NCI-H460 (cell line): ENCODE measurements at places on chromosomes 5 and 9. TPM values are rescaled to one million over a fixed set of nuclear protein-coding genes. Genes with fewer than 3 reads are reported as not detected.

- DNase-seq, result no peak
These were observed 79.7 kb upstream of the SPDL1 start for GRCh38 chr5:169503886-169504285.

GRCh38 chr5:42970636-42971559 lies 69.2 kb downstream of the ANXA2R start:
- peak; percentile 24 for DNase-seq

DNA sequence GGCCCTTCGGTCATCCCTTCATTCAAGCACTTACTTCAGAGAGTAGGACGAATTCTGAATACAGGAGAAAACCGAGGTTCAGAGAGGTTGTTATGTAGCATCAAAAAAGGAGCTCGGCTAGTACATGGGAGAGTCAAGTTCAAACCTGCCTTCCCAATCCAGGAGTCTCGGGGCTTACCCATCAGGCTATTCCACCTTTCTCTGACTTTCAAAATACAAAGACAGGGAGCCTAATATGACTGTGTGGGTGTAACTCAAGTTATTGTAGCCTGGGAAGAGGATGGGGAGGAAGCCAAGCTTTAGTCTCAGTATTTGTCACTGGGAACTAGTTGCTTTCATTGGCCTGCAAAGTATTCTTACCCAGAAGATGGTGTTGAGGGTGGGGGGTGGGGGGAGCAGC lies 274.8 kb upstream of the PANK3 start:
- DNase-seq, result no peak

GRCh38 chr9:121285835-121286687 lies 18.1 kb downstream of the GSN start:
- peak; percentile 38 for DNase-seq

DNA sequence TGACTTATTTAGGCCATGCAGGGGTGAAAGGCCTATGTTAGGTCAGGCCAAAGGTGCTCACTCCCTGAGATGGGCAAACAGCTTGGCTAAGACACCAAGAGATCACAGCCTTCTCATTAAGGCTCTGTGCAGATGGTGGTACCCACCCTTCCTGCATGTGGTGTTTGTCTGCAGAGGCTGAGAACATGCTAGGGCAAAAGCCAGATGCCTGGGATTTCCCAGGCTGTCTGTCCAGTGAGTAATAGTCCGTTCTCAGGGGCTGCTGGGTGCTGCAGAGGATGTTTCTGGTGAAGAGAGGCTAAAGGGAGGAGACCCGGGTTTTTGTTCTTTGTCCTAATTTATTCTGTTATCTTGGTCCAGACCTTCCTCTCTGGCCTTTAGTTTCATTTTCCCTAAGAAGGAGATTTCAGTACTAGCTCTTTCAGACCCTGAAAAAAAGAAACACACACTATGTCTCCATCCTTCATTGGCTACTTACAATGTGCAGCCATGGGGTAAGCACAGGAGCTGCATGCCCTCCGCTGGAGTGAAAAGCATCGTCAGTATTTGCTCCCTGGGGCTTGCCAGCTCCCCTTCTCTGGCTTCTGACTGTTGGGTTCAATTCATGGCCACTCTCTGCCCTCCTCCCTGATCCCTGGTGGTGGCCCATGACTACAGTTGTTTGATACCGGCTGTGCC lies 23.4 kb upstream of the GLRA1 start:
- no peak for DNase-seq

DNA sequence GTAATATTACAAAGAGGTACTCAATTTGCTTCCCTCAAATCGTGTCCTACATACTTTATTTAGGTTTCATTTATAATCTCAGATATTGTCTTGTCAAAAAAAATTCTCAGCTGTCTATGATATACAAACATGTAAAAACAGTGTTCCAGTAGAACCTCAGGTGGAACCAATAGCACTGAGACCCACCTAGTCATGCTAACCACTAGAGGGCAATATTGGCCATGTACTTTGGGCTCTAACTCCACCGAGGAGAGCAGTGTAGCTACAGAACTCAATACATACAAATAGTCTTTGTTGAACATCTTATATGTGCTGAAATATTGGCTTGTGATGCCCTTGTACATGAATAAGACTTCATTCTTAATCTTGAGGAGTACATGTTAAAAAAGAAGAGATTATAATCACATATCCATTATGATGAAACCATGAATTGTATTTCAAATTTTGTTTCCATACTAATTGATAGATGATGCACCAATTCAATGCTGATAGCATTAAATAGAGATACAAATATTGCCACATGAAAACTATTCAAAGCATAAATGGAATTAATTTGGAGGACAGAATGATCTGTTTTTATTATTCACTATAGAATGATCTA lies 71.2 kb upstream of the CNTLN start:
- DNase-seq, result peak; percentile 53

DNA sequence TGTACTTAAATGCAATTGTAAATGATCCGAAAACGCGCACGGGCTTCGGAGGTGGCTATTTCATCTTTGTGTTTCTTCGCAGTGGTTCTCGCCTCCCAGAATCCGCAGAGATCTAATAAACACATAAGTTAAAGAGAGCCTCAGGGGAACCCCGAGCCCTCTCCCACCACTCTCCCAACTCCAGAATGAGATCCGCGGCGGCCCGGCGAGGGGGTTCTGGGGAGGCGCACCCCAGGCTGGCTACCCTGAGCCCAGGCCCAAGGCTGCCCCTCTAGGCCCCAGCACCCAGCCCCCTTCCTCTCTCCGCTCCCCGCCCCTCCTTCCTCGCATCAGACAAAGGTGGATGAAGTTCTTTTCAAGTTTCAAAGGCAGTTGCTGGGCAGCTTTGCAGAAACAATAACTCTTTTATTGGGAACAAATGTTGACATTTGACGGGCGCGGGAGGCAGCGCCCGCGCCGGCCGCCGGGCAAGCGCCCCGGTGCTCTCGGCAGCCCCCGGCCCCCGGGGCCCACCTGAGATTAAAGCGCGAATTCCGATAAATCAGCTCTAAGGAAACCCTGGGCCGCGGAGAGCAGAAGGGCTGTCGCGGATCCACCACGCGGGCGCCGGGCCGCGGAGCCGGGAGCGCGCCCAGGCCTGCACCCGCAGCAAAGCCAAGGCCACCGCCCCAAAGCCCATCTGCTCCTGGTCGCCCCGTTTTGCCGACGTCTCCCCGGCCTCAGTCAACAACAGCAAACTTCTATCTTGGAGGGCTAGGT lies 8.4 kb downstream of the IRX2 start:
- no peak for DNase-seq

GRCh38 chr9:129860653-129861446 lies 25.6 kb downstream of the USP20 start:
- DNase-seq, result no peak

- DNase-seq, result no peak
These were observed 12.0 kb upstream of the DNAH5 start for GRCh38 chr5:13956471-13956870.

DNA sequence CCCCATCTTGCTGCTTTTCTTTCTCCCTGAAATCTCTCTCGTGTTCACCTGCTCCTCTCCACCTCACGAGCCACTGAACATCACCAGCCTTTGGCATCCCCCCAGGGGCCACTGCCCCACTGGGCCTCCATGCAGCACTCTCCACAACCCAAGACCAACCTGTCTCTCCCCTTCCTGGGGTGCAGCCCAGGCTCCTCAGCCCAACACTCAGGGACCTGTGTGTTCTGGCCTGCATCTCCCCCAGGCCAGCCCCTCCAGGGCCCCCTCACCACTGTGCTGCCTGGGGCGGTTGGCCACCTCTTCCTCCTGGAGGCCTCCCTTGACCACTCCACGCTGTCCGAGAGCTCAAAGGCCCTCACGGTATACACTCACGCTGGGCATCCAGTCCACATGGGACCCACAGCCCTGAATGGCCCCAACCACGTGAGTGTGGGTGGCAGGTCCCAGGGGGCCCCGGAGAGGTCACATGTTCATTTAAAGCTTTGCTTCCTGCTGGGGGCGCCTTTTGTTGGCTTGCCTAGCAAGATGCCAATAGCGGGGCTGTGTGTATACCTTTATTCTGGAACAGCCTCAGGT lies 453 bp upstream of the DOK3 start:
- DNase-seq, result no peak

GRCh38 chr5:161421067-161421466 lies 125.5 kb downstream of the GABRB2 start:
- DNase-seq, result no peak

DNA sequence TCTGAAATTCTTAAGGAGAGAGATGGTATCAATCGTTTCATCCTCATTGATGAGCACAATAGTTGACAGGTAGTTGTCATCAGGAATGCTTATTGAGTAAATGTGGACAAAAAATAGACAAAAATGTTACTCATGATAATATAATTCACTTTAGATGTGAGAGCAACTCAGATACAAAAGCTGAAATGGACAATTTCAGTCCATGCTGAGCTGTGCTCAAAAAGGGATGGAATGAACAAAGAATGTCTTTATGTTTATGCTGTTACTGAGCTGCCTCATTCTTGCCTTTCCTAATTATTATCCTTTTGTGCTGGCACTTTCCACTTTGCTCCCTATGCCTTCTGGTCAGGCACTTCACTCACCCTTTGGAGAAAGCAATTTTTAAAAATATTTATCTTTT lies 49.5 kb downstream of the JAKMIP2 start:
- no peak for DNase-seq

DNA sequence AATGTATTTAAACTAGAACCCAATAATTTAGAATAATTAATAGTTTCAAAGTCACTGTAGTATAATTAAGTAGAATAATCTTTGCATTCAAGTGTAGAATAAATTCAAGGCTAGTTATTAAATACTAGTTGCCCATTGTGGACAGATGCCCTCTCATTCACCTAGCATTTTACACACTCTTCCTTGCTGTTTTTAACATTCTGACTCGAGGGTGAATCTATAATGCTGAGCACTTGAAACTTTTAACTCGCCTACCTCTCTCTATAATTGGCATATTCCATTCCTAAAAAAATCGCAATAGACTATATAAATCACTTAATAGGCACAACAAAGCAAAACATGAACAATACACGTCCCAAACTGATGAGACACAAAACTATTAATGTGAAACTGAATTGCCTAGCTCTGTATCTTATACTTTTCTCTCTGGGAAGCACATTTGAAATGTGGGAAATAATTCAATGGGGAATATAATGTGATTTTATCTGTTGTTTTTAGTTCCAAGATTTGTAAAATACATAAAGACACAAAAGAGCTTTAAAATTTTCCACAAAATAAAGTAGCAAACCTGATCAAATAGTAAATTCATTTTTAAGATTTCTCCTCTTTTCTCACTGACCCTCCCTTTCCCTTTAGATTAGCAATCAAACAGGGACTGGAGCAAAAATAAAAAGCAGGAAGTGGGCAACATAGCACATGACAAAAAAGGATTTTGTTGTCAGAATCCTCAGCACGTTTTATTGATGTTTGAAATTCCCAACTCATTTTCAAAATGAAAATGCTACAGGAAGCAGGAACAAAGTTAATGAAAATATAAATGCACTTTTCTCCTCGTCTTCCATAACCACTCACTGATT lies 295.6 kb downstream of the PDE4D start:
- no peak for DNase-seq

DNA sequence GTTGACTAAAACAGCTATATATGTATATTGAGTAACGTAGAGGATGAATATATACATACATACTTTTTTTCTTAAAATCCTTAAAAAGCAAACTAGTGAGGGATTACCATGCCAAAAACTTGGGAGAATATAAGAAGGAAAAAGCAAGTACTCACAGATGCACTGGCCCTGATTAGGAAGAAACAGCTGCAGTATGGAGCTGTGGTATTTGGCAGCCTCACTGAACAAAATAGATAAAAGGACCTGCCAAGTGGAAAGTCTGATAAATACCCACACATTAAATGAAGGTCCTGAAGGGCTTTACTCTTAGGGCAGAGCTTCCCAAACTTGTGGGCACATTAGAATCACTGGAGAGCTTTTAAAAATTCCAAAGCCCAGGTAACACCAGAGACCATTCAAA lies 80.6 kb downstream of the FEM1C start:
- DNase-seq, result no peak

DNA sequence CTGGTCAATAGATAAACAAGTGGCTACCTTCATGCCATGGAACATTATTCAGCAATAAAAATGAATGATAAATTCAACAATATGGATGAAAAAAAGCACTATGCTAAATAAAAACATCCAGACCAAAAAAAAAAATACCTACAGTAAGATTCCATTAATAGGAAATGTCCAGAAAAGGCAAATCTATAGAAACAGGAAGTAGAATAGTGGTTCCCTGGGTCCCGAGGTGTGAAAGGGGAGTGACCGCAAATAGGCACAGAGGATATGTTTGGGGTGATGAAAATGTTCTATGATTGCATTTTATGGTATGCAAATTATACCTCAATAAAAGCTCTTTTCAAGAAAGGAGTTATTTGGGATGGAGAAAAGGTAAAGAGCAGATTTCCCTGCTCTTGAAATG lies 3.6 kb upstream of the GPR151 start:
- no peak for DNase-seq

GRCh38 chr9:93093127-93093876 lies 2.7 kb upstream of the CARD19 start:
- DNase-seq, result no peak

- DNase-seq, result no peak
These were observed 70.7 kb downstream of the EPB41L4A start for GRCh38 chr5:112348387-112348786.

DNA sequence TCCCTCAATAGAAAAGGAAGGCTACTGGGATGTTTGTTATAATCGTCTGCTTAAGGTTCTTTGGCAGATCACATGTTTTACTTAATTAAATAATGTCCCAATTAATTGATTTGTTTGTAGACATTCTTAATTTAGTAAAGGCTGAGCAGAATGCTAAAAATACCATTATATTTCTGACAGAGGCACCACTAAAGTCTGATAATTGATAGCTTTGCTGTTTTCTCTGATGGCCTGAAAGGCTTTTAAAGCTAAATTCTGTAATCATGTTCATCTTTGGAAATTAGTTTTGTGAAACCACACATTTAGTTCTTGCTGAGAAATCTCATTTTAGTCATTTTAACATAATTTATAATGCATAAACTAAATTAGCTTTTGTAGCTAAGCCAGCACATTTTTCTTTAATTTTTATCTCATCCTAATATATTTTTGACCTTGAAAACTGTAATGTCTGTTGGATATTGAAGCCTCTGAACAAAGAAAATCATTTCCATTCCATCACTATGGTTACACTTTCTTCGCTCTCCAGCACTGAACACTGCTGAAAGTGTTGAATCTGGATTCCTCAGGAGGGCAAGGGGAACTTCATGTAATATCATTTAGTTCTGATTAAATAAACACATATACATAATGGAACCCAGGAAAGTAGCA lies 329.4 kb downstream of the ELAVL2 start:
- no peak for DNase-seq

DNA sequence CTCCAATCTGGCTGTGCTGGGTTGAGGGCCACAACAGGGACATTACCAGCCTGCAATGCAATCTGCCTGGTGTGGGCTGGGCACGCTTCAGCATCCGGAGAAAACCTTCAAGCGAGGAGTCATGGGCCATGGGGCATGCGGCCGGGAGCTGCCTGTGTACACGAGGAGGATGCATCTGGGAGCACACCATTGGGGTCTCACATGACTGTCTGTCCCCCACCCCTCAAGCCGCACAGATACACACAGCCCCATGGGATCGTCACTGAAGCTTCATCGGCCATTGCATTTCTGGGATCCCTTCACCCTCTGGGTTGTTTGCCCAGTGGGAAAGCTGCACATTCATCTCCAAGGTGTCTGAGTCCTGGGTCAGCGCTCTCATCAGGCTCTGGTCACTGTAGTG lies 9.9 kb downstream of the LCN1 start:
- DNase-seq, result no peak

The IL5 gene
- total RNA-seq, result not detected in 2 replicates

The IL33 gene
- not detected in 2 replicates for total RNA-seq

The ZDHHC11 gene
- 6.9 and 8.9 TPM in 2 replicates for total RNA-seq

The GDNF gene
- not detected in 2 replicates for total RNA-seq

The MIER3 gene
- 28.7 and 32.0 TPM in 2 replicates for total RNA-seq

The LRRC19 gene
- not detected in 2 replicates for total RNA-seq

The ST8SIA4 gene
- total RNA-seq, result 7.0 and 7.7 TPM in 2 replicates

The SUSD3 gene
- total RNA-seq, result 0.27 and 0.32 TPM in 2 replicates

The PIP5KL1 gene
- 2.8 and 4.5 TPM in 2 replicates for total RNA-seq
